HCT116 (cell line): ENCODE measurements at places on chromosomes 5 and 9. TPM values are rescaled to one million over a fixed set of nuclear protein-coding genes. Genes with fewer than 3 reads are reported as not detected.
A peak's percentile ranks its signal among the peaks of the same experiment; 100 is the strongest.

DNA sequence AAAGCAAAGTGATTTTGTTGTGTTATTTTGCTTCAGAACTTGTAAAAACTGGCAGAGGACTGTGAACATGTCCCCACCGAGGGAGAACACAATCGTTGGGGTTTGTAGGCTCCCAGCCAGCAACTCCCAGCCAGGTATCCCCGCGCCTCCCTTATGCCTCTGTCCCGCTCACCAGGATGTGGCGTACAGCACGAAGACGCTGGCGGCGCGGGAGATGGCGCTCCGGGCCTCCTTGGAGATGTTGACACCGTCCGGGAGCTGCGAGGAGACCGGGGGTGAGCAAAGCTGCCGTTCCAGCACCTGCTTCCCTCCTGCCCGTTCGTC, 630 bp downstream of the POLE3 start:
- DNase-seq, result no peak

DNA sequence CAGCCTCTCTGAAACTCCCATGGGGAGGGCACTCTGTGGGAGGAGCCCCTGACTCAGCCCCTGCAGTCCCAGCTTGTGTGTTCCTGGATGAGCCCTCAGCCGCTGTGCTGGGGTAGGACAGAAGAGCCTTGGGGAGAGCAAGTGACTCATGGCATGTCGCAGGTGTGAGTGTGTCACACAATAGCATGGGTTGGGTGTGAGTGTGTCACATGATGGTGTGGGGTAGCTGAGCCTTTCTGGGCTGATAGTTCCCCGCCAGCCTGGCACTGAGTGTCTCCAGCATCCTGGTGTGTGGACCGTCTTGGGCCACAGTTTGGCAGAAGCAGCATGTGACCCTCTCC, 83.4 kb downstream of the PHF2 start:
- DNase-seq, result no peak

GRCh38 chr5:60672693-60673264, 27.2 kb downstream of the DEPDC1B start:
- DNase-seq, result no peak

DNA sequence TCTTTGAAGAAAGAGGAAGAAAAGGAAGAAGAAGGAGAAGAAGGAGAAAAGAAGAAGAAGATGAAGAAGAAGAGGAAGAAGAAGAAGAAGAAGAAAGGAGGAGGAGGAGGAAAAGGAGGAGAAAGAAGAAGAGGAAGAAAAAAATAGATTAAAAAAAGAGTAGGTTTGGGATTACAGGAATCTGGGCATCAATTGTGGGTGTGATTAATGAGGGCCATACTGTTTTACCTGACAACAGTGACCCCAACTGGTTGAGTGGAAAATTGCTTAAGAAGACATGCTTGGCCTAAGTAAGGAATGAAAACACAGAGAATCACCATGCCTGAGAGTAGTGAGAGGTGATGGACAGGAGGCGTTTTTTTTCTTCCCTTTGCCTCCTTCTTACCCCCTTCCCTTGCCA, 114.6 kb downstream of the FAM170A start:
- peak; percentile 59 for DNase-seq

DNA sequence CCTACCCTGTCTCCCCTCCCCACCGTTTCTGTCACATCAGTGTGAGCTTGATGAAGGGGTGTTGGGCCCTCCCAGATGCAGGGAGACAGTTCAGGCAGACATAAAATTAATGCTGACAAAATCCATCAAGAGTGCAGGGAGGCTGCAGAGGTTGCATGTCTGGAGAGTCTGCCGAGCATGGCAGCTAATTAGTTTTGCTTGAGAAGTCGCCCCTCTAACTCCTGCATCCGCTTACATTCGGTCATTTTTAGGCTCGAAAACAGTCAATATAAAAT, 44.9 kb downstream of the GALNT12 start:
- DNase-seq, result no peak

DNA sequence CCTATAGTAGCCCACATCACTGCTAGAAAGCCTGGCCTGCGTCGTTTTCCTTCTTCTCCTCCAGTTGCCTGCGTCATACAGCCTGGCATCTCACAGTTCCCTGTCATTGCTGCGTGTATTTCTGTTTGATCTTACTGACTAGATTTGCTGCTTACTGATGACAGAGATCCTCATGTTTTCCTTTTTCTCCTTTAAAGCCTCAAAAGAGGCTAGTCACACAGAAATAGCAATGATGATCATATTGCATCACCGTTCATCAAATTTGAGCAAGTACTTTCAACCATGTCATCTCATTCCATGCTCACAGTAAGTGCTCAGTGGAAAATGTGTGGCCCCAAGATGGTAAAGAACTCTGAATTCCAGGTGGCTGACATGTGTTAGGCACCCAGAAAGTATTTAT, 76.8 kb downstream of the MVB12B start:
- DNase-seq, result no peak

DNA sequence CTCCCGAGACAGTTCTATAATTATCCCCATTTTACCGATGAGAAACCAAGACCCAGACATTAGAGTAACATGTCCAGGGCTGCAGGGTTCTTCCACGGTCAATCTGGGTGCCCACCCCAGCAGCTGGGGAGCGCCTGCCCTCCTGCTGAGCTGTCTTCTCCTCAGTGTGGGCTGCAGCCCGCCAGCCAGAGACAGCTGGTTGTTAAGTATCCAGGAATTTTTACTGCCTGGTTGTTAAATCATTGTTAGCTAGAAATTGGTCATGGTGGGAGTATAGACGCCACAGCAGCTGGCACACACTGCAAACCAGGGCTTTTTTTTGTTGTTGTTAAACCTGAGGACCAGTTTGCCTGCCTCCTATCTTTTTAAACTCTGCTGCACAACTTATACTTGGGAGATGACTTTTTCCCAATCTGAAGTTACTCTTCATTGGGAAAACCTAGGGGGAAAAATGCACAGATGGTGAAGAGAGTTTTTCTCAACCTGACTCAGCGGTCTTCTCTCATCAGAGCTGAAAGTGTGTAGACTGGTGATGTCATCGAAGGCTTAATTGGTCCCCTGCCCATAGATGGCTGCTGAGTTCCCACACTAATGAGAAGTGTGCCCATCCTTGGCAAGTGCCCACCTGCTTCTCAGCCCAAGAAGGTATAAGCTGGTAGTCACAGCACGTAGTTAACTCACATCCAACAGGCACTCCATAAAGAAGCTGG, 208.6 kb downstream of the DRD1 start:
- DNase-seq, result no peak

DNA sequence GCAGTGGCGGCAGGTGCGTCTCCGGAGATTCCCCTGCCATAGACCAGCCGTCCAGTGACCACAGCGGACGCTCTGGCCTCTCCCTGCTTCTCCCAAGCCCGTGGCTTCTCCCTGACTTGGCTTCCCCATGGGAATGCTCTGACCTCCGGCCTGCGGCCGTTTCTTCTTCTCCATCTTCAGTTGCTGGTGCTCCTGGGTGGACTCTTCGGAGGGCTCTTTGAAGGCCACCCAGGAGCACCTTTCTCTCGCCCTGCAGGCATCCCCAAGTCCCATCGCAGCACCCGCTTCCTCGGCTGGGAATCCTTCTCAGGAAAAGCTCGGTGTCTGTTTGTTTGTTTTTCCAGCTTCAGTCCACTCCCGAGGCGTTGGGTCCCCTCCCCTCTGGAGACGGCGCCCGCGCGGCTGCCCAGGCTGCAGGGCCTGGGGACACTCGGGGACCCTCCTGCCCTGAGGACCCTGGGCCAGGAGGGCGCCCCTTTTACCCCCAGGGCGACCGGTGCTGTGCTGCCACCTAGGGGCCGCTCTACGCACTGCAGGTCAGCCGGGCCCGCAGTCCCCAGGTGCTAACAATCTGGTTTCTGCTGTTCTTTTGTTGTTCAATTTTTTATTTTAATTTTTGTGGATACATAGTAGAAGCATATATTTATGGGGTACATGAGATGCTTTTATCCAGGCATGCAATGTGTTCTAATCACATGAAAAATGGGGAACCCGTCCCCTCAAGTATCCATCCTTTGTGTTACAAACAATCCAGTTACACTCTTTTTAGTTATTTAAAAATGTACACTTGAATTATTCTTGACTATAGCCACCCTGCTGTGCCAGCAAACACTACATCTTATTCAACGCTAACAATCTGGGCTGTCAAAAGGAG, 197.9 kb upstream of the ADAMTS16 start:
- DNase-seq, result no peak

- no peak for DNase-seq
Measured at GRCh38 chr5:31625394-31625793, 13.5 kb upstream of the PDZD2 start.

- DNase-seq, result no peak
Measured at GRCh38 chr9:20114974-20115373, 326.1 kb upstream of the SLC24A2 start.

DNA sequence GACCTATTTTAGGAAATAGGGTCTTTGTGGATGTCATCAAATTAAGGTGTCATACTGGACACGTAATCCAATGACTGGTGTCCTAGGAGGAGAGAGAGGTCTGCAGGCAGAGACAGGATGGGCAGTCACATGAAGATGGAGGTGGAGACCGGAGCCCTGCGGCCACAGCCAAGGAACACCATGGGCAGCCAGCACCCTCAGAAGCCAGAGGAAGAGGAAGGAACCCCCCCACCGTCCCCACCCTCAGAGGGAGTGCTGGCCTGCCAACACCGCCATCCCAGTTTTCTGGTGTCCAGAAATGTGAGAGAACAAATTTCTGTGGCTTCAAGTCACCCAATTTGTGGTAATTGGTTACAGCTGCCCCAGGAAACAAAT, 88.3 kb downstream of the NSUN2 start:
- no peak for DNase-seq

The PRSS3 gene
- 66.3 TPM for total RNA-seq

The RNF183 gene
- total RNA-seq, result 0.12 TPM

The UNC5A gene
- 10.1 TPM for total RNA-seq

The TLR4 gene
- total RNA-seq, result 0.10 TPM

The OR13C4 gene
- total RNA-seq, result not detected

The N4BP3 gene
- total RNA-seq, result 5.2 TPM

The LCN2 gene
- total RNA-seq, result 9.2 TPM

The LSM11 gene
- total RNA-seq, result 6.2 TPM

The IFNA21 gene
- not detected for total RNA-seq
